ENCODE measurements at places on chromosomes 1 and 21. TPM values are rescaled to one million over a fixed set of nuclear protein-coding genes. Genes with fewer than 3 reads are reported as not detected.

DNA sequence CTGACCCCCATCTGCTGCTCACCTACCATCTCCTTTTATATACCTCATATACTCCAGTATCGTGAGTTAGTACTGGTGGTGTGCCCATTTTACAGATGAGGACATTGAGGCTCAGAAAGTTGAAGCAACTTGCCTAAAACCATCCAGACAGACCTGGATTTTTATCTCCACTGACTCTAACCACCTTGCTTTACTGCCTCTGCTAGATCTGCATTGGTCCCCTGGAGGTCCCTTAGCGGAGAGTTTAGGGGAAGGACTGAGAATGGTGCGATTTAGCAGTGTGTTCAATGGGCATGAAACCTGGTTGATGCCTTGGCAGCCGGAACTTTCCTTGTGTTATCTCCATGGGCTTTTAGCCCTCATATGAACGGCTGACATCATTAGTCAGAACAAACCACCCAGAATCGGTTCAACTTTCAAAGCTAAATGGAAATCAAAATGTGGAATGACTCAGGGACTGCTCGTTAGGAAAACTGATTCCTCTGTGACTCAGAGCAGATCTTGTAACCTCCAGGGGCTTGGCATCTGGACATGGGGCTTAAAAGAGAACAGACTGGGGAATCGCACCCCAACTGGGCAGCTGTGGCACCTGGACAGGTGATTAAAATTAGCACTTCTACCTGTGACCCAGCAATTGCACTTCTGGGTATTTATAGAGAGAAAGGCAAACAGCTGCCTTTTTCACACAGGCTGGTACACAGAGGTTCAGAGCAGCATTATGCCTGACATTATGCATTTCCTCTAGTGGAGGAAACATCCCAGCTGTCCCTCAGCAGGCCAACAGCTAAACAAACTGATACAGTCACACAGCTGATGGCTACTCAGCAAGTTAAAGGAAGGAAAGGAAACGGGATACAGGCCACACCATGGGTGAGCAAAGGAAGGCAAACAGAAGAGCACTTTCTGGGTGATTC lies 25.3 kb downstream of the TMEM51 start:
- no peak for DNase-seq

The PTGFR gene
- total RNA-seq = 0.91 TPM

The CREB3L4 gene
- 9.0 TPM for total RNA-seq

The ARHGEF10L gene
- total RNA-seq = 126 TPM

DNA sequence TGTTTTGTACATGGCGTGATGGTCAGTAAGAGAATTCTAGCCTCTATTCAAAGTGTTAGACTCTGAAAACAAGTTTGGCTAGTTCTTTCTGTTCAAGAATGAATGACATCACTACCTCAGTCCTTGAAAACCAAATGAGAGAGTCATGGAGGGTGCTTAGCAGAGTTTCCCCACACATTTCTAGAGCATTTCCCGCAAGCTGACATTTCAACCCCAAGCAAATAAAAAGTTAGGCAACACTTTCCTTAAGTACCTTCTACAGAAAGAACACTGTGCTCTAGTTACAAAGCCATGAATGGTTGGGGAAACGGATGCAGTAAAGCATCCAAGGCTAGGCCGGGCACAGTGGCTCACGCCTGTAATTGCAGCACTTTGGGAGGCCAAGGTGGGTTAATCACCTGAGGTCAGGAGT lies 47.9 kb upstream of the SLC44A3 start:
- no peak for DNase-seq

The GPR157 gene
- 8.3 TPM for total RNA-seq
